Stimulated activated CD8-positive, alpha-beta memory T cell treated with anti-CD3 and anti-CD28 coated beads, Interleukin-7, amount 100 ng/mL, for 4 hours (primary cell): ENCODE measurements at places on chromosomes 12 and 14.

DNA sequence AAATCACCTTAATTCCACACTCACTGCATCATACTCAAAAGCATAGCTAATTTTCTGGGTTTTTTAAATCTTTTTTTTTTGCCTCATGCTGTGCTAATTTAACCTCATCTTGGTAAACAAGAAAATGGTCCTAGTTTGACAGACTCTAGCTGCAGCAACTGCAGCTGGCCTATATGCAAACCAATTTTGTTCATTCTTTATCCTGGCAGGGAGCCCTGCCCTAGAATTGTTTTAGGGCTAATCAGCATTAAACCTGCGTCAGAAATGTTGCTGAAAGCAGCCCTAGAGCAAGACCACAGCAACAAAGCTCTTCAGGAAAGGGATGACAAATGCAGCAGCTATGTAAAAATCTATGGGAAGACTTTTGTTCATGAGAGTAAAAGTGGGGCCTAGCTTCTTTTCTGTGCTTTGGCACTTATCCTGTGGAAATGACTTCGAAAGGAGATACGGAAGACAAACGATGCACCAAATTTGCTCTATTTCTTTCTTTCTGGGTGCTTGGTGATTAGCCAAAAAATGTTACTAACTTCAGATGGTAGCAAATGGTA lies 72.2 kb downstream of the DENND5B start:
- no peak for DNase-seq

DNA sequence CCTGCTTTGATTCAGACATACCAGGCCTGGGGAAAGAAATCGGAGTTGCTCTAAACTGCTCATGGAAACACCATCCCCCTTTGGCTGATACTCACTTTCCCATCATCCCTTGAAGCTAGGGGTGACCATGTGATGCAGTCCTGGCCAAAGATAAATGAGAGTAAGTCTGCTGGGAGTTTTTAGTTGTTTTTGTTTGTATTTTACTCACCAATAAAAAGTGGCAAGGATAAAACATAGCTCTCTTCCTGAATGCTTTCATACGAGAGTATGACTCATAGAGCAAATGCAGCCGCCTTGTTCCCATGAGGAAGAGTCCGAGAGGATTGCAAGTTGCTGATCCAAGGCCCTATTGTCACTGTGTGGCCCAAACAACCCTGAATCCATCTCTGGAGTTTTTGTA lies 126.4 kb upstream of the TMEM132C start:
- DNase-seq = no peak

GRCh38 chr12:66901138-66901932 lies 222.5 kb upstream of the GRIP1 start:
- DNase-seq = no peak

DNA sequence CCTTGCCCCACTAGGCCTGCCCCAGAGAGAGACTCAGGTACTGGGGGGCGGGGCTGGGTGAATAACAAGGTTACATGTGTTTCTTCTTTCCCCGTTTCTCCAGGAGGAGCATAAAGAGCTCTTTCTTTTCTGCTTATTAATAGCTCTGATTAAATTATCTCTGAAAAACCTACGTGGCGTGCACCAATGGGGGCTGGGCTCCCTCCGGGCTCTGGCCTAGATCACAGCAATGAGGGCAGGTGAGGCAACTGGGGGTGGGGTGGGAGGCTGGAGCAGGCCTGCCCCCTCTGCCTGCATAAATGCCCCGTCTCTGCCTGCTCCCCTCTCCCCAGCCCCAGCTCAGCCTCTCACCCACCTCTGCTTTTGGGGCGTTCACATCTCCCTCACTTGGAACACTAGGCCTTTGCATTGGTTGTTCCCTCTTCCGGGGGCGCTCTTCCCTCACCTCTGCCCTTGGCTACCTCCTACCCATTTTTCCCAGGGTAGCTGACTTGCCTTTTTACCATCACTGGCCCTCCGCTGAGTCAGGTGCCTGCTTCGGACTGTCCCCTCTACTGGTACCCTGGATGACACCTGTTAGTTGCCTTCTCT lies 4.1 kb upstream of the FAM222A start:
- DNase-seq = no peak

GRCh38 chr14:72305561-72305960 lies 373.3 kb downstream of the RGS6 start:
- no peak for DNase-seq

GRCh38 chr12:124928095-124928911 lies 13.9 kb upstream of the UBC start:
- DNase-seq = no peak

- DNase-seq = no peak
Observed at GRCh38 chr14:104328607-104329006, 190.2 kb downstream of the KIF26A start.

GRCh38 chr12:109951751-109952150 lies 44.4 kb downstream of the GIT2 start:
- no peak for DNase-seq

DNA sequence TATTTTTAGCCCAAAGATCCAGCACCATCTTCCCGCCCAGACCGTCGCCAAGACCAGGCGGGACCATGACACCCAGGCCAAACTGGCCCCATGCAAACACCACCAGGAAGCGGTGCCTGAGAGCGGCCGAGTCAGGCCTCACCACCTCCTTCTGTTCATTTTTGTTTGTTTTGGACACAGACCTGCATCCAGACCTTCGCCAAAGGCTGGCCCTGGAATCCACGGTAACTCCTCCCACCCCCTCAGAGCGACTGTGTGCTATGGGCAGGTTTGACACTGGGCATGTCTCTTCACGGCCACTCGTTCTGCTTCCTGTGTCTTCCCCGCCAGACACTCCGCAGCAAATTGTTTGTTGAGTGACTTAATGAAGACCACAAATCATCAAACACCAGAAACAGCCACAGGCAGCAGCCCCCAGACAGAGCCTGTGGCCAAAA lies 47.1 kb downstream of the NCOR2 start:
- DNase-seq = no peak

- DNase-seq = no peak
Observed at GRCh38 chr12:80988986-80989385, 51.3 kb upstream of the LIN7A start.

GRCh38 chr14:90903101-90903500 lies 86.9 kb upstream of the TTC7B start:
- peak; percentile 43 for DNase-seq

- no peak for DNase-seq
Observed at GRCh38 chr12:57370696-57371095, 60.1 kb downstream of the R3HDM2 start.

DNA sequence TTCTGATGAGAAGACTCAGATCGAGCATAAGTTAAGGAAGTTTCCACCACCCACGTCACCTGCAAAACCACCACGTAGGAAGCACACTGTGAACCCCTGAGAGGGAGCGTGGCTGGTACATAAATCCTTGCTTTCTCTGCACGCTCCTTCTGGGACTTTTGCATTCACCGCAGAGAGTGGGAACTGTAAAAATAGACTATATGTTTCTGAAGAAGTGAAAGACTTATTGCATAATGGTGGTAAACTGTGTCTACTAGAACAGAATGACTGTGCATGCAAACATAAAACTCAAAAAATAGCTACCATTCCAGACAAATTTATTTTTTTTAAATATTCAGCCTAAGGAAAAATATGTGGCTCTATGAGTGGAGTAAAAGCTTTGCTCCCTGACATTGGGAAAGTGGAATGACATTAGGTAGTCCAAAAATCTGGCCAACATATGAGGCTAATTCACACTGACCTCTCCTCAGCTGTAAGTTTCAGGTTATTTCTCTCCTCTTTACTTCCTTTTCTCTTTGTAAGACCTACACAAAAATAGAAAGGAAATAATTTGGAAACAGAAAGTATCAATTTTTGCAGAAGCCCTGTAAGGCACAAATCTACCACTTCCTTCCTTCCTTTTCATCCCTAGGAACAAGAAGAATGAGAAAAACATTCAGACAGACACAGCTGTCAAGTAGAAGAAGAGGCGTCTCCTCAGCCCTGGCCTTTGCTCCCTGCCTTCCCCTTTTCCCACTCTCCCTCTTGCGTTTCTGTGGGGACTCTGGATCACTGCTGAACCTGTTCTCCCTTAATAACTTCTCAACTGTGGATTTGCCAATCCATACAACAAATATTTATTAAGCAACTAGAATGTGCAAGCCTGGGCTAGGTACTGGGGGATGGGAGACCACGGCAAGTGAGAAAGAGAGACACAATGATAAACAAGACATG lies 264.3 kb upstream of the FOXN3 start:
- peak; percentile 44 for DNase-seq

- DNase-seq = no peak
Observed at GRCh38 chr12:22656831-22657230, 31.9 kb downstream of the ETNK1 start.
